ENCODE measurements at places on chromosomes 16 and 17.

- DNase-seq: peak; percentile 39
Measured at GRCh38 chr17:17836818-17837379, at the start of gene SREBF1. Gene SREBF1 (minus strand): TSS chr17:17836986. CDS start chr17:17836817, 169 bp downstream.

GRCh38 chr16:19348578-19349315, 63.2 kb downstream of the CLEC19A start:
- no peak for DNase-seq

- no peak for DNase-seq
Measured at GRCh38 chr17:29078183-29079045, 35.5 kb downstream of the PIPOX start.

- no peak for DNase-seq
Measured at GRCh38 chr16:53152329-53152728, 97.5 kb downstream of the CHD9 start.
